ENCODE measurements at places on chromosomes 6 and 20.

DNA sequence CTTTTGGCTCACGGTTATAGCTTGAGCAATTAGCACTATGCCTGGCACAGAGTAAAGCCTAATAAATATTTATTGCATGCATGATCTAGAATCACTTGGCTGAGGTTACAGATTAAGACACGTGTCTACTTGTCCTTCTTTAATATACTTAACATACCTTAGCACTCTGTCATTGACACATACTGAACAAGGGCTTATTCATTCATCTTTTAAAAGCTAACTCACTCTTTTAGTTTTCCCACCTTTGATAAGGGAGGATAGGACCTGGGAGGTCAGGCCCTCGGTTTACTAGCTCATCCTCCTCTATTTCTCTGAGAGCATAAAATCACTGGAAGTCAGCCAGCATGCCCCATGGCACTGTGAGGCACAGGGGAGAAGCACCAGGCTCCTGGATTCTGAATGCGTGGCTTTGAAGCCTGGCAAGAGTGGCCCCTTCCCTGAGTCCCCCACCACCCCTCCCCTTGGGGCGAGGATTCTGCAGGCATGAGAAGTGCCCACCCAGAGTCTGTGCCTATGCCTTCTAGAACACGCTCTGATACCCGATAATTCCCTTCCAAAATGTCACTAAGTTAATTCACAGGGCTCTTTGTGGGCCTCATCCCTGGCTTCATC, 11.2 kb downstream of the ZCCHC3 start:
- DNase-seq, result no peak

- DNase-seq, result no peak
Observed at GRCh38 chr20:38210741-38211140, 45.7 kb upstream of the TGM2 start.

GRCh38 chr6:150787429-150787828, 78.1 kb upstream of the MTHFD1L start:
- DNase-seq, result no peak

GRCh38 chr6:151749341-151749740, 58.1 kb upstream of the ESR1 start:
- DNase-seq, result no peak

Data from kidney glomerular epithelial cell (primary cell).